ENCODE measurements at places on chromosomes 13 and 19.

DNA sequence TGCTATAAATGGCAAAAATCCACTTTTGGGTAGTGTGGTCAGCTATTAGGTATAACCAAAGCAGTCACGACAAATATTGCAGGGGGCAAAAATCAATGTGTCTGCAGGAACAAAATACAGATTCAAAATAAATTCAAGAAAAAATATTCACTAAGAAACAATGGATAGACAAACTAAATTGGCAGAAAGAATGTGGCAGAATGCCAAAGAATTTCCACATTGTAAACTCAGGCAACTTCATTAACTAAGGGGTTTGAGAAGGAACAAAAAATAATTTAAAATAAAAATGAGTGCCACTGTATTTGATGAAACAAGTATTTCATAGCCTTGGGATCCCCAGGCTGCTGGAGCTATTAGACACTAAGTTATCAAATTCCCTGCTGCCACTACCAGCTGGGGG lies 193.1 kb downstream of the VWA8 start:
- DNase-seq: no peak

DNA sequence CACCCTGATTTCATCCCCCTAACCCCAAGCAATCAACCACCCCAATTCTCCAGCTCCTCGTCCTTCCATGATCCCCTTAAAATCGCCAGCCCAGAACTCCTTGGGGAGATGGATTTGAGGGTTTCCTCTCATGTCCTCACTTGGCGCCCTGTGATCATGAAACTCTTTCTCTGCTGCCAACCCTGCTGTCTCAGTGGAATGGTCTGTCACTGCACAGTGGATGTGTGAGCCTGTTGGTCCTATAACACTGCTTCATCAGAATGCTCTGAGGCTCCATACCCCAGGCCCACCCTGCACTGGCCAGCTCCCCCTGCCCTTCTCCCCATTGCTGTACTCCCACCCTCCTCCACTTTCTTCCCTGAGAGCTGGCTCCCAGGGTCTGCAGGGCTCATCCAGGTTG lies 12.6 kb upstream of the ZNF792 start:
- no peak for DNase-seq

DNA sequence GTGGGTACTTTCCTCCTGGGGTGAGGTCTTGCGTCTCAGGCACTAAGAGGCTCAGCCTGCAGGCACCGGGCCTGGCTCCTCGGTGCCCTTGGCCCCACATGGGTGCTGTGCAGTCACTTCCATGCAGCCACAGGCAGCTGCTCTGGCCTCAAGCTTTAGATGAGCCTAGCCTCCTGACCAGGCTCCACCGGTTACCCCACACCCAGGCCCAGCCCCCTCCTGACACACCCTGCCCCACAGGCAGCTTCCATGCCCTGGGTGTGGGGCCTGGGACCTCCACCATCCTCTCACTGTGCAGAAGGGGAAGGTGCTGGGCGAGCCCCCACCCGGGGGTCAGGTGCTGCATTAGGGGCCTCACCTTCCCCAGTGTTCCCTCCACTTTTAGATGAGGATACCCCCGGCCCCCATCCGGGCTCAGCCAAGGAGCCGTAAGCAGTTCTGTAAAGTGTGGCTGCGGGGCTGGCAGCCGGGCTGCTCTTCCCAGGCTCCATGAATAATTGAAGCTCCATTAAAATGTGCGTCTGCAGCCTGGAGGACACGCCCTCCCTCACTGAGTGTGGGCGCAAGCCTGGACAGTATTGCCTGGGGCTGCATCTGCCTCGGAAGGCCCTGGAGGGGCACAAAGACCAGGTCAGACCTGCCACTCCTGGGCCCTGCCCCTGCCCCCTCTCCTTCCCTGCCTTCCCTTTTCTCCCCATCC lies 72.5 kb upstream of the KCTD15 start:
- no peak for DNase-seq

GRCh38 chr19:52823676-52824075 lies 2.2 kb upstream of the ZNF28 start:
- DNase-seq: no peak

DNA sequence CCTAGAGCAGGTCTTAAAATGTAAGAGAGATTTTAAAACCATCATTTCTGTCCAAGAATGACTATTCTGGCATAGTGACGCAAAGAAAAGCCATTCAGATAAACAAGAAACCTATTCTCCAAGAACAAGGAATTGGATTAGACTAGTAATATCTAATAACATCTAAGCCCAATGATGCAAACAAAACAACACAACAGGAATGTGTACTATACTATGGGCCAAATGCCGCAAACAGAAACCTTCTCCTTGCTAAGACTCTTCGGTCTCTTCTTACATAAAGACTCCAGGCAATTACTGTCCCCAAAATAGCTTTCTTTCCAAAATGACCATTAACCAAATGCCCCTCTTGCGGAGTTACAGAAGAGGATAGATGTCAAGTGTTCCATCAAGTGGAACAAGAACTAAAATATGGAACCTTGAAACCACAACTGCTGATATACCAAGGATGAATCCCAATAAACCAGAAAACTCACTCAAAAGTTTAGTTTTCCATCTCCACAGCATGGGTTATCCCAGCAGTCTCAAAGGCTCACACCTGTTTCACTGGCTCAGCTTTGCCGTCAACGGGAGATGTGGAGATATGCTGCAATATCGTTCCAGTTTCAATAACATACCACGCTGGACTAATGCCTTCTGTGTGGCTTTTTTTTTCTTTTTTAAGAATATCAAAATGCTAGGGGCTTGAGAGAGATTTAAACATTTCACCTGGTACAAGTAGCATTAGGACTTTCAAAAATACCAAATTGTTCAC lies 76.2 kb downstream of the FOXO1 start:
- DNase-seq: no peak

GRCh38 chr19:46442808-46443450 lies 14.2 kb upstream of the PNMA8C start:
- DNase-seq: no peak

- no peak for DNase-seq
Measured at GRCh38 chr13:46996316-46997030, 99.6 kb upstream of the HTR2A start.

- DNase-seq: no peak
Measured at GRCh38 chr13:43835701-43836100, 43.8 kb downstream of the CCDC122 start.

GRCh38 chr19:40442328-40443130 lies 1.6 kb downstream of the SERTAD3 start:
- DNase-seq: no peak

- no peak for DNase-seq
Measured at GRCh38 chr13:46604226-46604990, 51.4 kb downstream of the LRCH1 start.
